Natural killer cell treated with Interleukin-12 subunit alpha and Interleukin-12 subunit beta and Interleukin-15 and Interleukin-18, amount 100 ng/mL, for 72 hours (primary cell): ENCODE measurements at places on chromosomes 2 and 18. TPM values are rescaled to one million over a fixed set of nuclear protein-coding genes. Genes with fewer than 3 reads are reported as not detected.

DNA sequence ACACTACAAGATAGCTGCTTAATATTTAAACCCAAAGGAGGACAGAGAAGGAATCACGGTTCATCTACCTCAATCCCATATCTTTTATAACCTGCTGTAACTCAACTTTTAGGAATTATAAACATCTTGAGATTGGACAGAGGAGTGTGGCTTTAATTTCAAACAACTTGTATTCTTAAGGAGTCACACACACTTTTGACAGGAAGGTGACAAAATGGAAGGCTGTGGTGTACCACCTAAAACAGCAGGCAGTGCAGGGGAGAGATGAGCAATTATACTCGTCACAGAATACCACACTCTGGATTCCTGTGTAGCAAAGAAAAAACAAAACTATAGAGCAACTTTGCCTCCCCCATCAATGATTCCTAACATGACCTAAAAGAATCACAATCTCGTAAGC lies 194.8 kb downstream of the ZEB2 start:
- H3K4me3 ChIP-seq, result peak overlapping the region; percentile 81
- H3K27ac ChIP-seq, result peak overlapping the region; percentile 92
- peak; percentile 69 for DNase-seq

GRCh38 chr2:71151620-71152019 lies 21.2 kb downstream of the MPHOSPH10 start:
- no peak for DNase-seq
- H3K27ac ChIP-seq, result no peak overlapping the region
- H3K27me3 ChIP-seq, result peaks cover 8% of the 10 kb centered on the region
- peaks cover 2% of the 10 kb centered on the region for H3K4me1 ChIP-seq
- H3K36me3 ChIP-seq, result peaks cover 19% of the 10 kb centered on the region

GRCh38 chr2:6812857-6813530 lies 52.7 kb downstream of the CMPK2 start:
- peaks cover 29% of the 10 kb centered on the region for H3K27me3 ChIP-seq
- no peaks in the 10 kb centered on the region for H3K36me3 ChIP-seq
- no peak for DNase-seq
- no peak overlapping the region for H3K27ac ChIP-seq
- H3K4me3 ChIP-seq, result no peak overlapping the region
- H3K4me1 ChIP-seq, result no peaks in the 10 kb centered on the region

DNA sequence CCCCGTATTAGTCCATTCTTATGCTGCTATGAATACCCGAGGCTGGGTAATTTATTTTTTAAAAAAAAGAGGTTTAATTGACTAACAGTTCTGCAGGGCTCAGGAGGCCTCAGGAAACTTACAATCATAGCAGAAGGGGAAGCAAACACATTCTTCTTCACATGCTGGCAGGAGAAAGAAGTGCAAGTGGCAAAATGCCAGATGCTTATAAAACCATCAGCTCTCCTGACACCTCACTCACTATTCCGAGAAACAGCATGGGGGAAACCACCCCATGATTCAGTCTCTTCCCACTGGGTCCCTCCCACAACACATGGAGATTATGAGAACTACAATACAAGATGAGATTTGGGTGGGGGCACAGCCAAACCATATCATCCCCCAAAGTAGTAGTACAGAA lies 2148.5 kb upstream of the PIK3C3 start:
- H3K27ac ChIP-seq, result no peak overlapping the region
- no peak for DNase-seq
- no peaks in the 10 kb centered on the region for H3K4me1 ChIP-seq
- H3K4me3 ChIP-seq, result no peak overlapping the region
- H3K27me3 ChIP-seq, result no peaks in the 10 kb centered on the region

DNA sequence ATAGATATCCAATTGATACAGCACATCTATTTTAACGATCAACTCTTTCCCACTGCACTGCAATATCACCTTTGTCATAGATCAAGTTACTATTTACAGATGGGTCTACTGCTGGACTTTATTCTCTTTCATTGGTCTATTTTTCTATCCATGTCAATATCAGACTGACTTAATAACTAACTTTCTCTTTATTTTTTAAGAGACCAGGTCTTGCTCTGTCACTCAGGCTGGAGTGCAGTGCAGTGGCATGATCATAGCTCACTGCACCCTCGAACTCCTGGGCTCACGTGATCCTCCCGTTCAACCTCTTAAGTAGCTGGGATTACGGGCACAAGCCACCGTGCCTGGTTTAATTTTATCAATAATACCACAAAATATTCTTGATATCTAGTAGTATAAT lies 71.2 kb downstream of the TLK1 start:
- no peak overlapping the region for H3K4me3 ChIP-seq
- H3K27me3 ChIP-seq, result no peaks in the 10 kb centered on the region
- H3K4me1 ChIP-seq, result peaks cover 37% of the 10 kb centered on the region
- DNase-seq, result no peak

DNA sequence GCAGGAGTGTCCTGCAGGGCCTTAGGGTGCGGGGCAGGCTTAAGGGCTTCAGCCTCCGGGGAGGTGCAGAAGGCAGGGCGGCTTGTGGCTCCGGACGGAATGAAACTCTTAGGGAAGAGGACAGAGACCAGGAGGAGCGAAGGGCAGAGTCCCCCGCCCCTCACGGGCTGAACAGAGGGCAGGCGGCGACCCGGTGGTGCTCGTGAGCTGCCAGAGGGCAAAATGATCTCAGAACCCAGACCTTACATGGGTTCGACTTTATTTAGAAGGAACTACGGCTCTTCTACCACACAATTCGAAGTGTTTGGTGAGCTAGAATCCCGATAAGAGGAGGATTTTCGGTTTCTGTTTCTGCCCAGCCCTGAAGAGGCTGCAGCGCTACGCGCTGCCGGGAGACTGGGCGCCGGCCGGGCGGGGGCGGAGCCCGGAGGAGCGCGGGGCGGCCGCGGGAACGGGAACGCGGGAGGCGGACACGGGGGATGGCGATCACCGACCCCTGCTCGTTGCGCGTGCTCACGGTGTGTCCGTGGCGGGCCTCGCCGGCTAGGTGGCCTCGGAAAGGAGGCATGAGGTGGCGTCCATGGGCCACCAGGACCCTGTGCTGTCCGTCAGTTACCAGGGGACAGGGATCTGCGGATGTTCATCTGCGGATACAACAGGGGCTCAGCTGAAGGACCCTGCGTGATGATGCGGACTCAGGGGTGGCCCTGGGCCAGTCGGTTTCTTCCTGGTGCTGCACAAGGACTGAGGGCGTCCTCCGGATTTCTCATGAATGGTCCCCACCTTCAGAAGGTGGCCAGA lies 4.2 kb upstream of the SP100 start:
- peaks cover 6% of the 10 kb centered on the region for H3K36me3 ChIP-seq
- peak overlapping the region; percentile 95 for H3K4me3 ChIP-seq
- peak; percentile 84 for DNase-seq
- no peaks in the 10 kb centered on the region for H3K27me3 ChIP-seq
- peak overlapping the region; percentile 100 for H3K27ac ChIP-seq

DNA sequence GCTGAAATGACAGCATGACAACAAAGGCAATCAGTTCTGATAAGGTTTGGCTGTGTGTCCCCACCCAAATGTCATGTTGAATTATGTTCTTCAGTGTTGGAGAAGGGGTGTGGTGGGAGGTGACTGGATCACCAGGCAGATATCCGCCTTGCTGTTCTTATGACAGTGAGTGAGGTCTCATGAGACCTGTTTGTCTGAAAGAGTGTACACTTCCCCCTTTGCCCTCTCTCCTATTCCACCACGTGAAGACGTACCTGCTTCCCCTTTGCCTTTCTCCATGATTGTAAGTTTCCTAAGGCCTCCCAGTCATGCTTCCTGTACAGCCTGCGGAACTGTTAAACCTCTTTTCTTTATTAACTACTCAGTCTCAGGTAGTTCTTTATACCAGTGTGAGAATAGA lies 553.0 kb downstream of the DCDC2C start:
- no peaks in the 10 kb centered on the region for H3K4me1 ChIP-seq
- no peak overlapping the region for H3K4me3 ChIP-seq
- no peak for DNase-seq
- no peak overlapping the region for H3K27ac ChIP-seq

- H3K4me3 ChIP-seq, result peak overlapping the region; percentile 19
- peaks cover 4% of the 10 kb centered on the region for H3K36me3 ChIP-seq
- no peak for DNase-seq
- peaks cover 7% of the 10 kb centered on the region for H3K4me1 ChIP-seq
Observed at GRCh38 chr2:176997074-176997791, 215.4 kb upstream of the HNRNPA3 start.

DNA sequence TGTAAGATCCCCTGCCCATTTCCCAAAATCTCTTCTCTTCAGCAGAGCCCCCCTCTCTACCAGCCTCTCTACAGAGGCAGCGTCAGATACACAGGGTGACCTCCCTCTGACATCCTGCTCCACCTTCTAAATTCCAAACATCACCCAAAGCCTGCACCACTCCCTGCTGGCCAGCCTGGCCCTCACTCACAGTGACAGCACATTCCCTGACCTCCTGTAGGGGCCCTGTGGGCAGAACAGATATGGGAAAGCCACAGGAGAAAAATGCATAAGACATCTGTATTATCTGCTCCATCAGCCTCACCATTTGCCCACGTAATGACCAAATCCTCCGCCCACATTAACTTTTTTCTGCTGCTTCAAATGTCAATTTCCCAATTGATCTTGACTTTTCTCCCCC lies 40.6 kb downstream of the TRABD2A start:
- H3K27ac ChIP-seq, result no peak overlapping the region
- peaks cover 19% of the 10 kb centered on the region for H3K36me3 ChIP-seq
- H3K4me3 ChIP-seq, result peak overlapping the region; percentile 2
- H3K4me1 ChIP-seq, result peaks cover 26% of the 10 kb centered on the region

DNA sequence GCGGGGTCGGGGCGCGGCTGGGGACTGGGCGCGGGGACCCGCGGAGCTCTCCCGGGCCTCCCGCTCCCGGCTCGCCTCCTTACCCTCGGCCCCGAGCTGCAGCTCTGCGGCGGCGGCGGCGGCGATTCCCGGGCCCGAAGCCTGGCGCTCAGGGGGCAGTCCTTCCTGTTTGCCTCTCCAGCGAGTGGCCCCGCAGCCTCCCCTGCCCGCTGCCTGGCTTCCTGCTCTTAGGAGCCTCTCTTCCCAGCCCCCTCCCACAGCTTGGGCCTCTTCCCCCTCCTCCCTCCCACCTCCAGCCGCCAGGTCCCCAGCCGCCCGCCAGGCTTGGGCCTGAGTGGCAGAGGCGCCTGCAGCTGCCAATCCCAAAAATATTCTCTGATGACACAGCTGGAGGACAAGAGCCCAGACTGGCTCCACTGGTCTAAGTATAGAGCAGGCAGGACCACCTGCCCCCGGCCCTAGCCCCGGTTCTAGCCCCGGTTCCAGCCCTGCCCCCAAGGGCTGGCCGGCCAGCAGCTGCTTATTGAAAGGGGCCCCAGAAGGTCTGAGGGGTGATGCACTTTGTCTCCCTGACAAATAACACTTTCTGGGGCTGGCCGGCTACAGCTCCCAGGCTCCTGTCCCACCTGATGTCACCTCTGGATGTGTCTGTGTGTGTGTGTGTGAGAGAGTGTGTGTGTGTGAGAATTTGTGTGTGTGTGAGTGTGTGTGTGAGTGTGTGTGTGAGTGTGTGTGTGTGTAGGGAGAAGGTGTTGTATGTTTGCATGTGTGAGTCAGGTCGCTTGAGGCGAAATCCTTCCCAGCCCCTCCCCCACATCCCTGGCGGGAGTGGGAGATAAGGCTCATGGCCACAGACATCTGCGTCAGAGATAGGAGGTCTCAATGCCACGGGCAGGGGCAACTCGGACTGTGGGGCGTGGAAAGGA lies at the start of gene OBSL1:
TSS of gene OBSL1 (minus strand) at position 229 of the 926 bp plus-strand sequence. CDS start 307 bp downstream, outside the sequence.
- H3K4me3 ChIP-seq, result peak within 1 kb of the TSS; percentile 20
- no peaks in the 10 kb centered on the region for H3K36me3 ChIP-seq
- no peak within 1 kb of the TSS for H3K27ac ChIP-seq

DNA sequence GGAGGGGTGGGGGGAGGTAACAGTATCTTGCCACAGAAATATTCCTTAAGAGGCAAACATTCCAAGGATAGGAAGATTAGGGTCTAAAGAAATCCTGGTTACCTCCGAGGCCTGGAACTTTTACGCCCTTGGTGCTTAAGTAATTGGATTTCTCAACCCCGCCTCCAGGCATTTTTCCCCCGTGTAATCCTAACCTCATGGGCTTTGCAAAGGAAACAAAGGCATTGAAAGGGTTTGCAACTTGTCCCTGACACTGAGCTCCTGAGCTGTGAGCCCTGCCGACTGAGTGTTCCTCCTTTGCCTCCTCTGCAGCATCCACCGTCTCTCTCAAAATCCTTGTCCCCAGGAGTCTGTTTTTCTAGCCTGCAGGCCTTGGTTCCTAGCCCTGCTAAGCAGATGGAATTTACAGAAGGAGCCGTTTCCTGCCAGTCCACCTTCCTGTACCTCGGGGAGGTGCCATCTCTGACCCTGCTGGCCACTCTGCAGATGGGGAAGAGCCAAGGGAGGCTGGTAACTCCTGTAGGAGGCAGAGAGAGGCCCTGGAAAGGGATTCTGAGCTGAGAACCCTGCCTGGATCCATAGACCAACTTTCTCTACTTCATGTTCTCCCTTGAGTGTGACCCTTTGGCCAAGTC lies 24.2 kb downstream of the TET3 start:
- DNase-seq, result peak; percentile 28
- no peak overlapping the region for H3K4me3 ChIP-seq
- no peak overlapping the region for H3K27ac ChIP-seq
- no peaks in the 10 kb centered on the region for H3K36me3 ChIP-seq

- no peaks in the 10 kb centered on the region for H3K36me3 ChIP-seq
- H3K27me3 ChIP-seq, result peaks cover 7% of the 10 kb centered on the region
- H3K4me1 ChIP-seq, result no peaks in the 10 kb centered on the region
Observed at GRCh38 chr2:215003001-215003400, 135.4 kb downstream of the ABCA12 start.

GRCh38 chr2:237734905-237735623 lies 63.5 kb upstream of the RBM44 start:
- peaks cover 4% of the 10 kb centered on the region for H3K36me3 ChIP-seq
- DNase-seq, result no peak
- no peak overlapping the region for H3K4me3 ChIP-seq
- no peaks in the 10 kb centered on the region for H3K27me3 ChIP-seq

DNA sequence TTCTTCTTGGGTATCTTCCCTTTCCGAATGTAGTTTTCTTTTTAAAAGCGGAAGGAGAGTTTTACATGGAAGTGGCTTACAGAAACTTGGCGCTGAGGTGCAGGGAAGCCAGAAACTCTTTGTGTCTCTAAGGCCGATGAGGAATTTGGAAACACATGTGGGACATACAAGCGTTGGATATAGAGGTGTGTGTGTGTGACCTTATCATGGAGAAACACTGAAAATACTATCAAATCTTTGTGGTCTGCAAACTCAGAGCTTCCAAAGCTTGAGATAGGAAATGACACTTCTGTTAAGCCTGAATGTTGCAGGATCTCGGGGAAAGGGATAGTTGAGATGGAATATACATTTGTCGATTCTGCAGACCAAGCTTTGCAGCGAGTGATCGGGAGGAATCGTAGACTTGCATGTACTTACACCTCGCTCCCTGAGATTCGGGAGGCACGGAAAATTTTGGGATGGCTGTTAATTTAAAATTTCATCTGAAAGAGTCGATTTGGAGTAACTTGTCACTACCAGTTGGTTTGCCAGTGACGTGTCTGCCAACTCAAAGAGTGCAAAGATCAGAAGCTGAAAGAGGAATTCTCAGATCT lies 1.0 kb downstream of the NAB1 start:
- peaks cover 20% of the 10 kb centered on the region for H3K4me1 ChIP-seq
- H3K4me3 ChIP-seq, result peak overlapping the region; percentile 94
- DNase-seq, result no peak
- H3K27ac ChIP-seq, result peak overlapping the region; percentile 76
- H3K27me3 ChIP-seq, result no peaks in the 10 kb centered on the region

The SERPINB7 gene
- not detected for total RNA-seq

The GPR17 gene
- total RNA-seq, result not detected

The B3GNT7 gene
- total RNA-seq, result 12.6 TPM

The SRD5A2 gene
- total RNA-seq, result not detected

The CD28 gene
- total RNA-seq, result 2.5 TPM

The ZNF396 gene
- 0.52 TPM for total RNA-seq

The PROKR1 gene
- total RNA-seq, result not detected

The ITPRIPL1 gene
- 48.2 TPM for total RNA-seq
